ENCODE measurements at places on chromosomes 5 and 9.

DNA sequence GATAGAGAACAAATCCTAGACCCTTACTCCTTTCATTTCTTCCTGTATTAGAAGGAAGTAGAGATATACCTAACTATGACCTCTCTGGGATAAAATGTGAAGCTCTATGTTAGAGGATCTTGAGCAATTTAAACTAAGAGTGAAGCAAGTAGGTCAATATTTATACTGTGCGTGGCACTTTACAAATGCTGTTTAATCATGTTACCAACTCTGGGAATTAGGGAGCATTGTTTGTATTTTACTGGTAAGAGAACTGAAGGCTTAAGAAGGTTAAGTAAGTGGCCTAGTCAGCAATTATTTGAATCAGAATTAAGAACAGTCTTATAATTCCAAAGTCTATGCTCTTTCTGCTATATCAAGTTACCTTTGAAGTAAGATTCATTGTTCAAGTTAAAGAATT lies 12.0 kb downstream of the TNC start:
- DNase-seq = no peak

DNA sequence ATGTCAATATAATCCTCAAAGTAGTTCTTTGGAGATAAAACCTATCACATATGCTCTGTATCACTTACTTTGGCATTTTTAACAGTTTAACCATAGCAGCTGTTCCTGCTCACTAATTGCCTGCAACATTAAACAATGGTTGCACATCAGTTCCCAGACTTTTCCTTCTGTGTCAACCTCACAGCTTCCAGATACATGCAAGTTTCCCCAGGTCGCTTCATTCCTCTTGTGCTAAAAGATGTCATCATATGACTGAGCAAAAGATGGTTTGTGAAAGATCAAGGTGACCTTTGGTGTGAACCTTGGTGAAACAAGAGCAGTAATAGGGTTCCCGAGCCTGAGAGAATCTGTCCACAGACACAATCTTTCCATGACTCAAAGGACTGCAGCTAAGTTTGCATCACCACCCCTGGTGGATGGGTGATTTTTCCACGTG lies 500.4 kb upstream of the PAPPA start:
- DNase-seq = no peak

DNA sequence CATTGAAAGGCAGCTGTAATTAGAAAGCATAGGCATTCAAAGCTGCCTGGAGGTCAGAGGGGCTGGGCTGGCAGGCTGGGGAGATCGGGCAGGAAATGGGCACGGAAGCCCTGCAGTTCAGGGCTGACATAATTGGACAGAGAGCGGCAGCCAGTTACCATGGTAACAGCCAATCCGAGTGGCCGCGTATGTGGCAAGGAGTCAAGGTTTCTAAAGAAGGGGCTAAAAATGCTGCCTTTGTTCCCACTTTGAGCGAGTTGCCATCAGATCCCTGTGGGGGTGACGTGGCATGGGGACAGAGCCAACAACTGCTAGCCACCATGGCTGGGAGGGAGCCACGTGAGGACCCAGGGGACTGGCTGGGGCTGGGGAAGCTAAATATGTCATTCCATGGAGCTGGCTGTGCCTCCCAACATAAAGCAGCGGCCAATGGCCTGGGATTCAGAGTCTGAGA lies 44.7 kb upstream of the NDFIP1 start:
- DNase-seq = no peak

GRCh38 chr5:115274584-115274983 lies 11.9 kb upstream of the PGGT1B start:
- DNase-seq = no peak

GRCh38 chr5:171840711-171841522 lies 55.3 kb downstream of the SMIM23 start:
- DNase-seq = no peak

- DNase-seq = no peak
Observed at GRCh38 chr5:173490681-173491080, 125.8 kb downstream of the BOD1 start.

DNA sequence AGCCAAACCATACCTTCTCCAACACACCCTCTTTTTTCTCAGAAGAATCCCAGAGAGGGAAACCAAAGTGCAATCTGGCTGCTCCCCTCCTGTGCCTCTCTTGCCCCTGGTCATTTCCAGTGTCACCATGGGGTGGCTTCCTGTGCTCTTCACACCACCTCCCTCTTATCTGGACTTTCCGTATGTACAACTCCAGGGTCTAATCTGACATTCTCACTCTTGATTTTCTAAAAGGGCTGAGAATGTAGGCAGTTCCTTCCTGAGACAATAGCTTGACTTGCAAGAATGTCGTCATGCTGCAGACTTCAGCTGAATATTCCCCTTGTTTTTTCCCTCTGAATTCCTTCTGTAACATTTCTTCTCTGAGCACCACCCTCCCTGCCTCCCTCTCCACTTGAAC lies 110.2 kb downstream of the FBXL7 start:
- DNase-seq = no peak

- DNase-seq = no peak
Observed at GRCh38 chr9:127773981-127774380, 4.5 kb downstream of the SH2D3C start.

DNA sequence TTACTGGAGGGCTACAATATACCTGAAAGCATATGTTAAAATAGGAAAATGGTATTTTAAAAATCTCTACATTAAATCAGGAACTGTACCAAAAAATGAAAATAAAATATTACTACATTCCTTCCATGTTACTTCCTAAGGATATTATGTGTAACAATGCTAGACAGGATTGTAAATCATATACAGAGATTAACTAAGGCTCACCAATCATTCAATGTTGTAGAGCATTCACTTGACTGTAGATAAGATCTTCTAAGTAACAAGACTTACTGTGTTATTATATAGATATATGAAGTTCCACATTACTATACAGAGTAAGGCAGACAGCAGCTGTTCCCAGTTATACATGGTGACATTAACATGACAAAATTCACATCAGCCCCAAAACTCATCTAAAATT lies 1919.1 kb upstream of the CDH9 start:
- DNase-seq = no peak

- DNase-seq = no peak
Observed at GRCh38 chr9:128053560-128053959, 13.6 kb downstream of the NAIF1 start.

DNA sequence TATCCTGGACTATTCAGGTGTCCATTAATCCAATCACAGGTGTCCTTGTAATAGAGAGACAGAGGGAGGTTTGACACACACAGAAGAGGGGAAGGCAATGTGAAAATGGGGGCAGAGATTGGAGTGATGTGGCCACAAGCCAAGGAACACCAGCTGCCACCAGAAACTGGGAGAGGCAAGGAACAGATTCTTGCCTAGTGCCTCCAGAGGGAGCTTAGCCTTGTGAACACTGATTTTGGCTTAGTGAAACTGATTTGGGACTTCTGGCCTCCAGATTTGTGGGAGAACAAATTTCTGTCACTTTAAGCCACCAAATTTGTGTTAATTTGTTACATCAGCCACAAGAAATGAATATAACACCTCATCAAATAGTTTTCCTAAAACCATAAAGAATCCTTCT lies 416.2 kb downstream of the ENC1 start:
- no peak for DNase-seq

GRCh38 chr9:85067792-85068191 lies 398.3 kb downstream of the NTRK2 start:
- no peak for DNase-seq

- no peak for DNase-seq
Observed at GRCh38 chr9:115837618-115838017, 316.0 kb upstream of the PAPPA start.

- no peak for DNase-seq
Observed at GRCh38 chr5:177606071-177607051, 6.4 kb downstream of the B4GALT7 start.

DNA sequence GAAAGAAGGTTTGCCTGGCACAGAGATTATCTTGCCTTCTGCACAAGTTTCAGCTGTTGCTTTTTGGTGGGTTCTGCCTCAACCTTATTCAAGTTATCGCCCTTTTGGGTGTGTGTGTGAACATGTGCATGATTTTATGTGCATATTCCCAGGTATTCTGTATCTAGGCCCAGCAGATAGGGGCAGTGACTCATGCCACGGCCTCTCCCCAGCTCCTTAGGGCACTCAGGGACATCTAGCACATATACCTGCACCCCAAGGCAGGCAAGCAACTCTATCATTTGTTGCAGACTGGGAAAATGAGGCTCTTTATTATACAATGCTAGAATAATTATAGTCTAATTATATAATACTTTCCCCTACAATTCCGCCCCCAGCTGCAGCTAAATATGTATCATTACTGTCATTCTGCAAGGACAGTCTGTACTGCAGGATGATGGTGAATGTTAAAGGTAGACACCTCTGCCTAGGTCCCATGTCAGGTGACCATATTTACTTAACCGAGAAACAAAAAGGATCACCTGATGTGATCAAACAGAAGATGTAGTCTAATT lies 128.9 kb downstream of the PDE8B start:
- DNase-seq = no peak

DNA sequence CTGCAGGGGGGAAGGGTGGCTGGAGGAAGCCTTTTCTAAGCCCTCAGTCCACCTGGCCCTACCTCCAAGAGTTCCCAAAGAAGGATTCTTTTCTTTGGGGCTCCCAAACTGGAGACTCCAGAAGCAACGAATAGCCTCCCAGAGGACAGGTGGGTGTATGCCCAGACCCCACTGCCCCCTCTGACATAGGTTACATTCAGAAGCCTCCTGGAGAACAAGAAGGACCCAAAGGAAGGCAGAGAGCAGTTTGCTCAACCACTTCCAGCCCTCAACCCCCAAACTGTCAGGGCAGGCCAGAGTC lies 10.3 kb downstream of the HK3 start:
- no peak for DNase-seq

DNA sequence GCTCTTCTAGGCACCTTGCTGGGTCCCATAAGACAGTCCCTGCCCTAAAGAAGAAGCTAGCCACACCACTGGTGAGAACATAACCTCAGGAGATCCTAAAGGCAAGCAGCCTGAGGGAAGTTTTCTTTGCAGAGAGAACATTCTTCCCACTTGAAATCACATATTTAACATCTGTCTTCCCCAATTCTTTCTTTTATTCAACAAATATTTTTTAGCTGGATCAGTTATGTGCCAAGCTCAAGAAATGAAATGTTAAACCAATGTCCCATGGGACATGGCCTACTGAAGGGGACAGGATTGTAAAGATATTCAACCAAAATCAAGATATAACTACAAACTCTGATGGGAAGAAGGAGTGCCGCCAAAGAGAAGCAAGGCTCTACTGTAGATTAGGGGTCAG lies 36.5 kb downstream of the FOXI1 start:
- DNase-seq = no peak

GRCh38 chr5:82719368-82719767 lies 357.8 kb downstream of the TMEM167A start:
- no peak for DNase-seq

DNA sequence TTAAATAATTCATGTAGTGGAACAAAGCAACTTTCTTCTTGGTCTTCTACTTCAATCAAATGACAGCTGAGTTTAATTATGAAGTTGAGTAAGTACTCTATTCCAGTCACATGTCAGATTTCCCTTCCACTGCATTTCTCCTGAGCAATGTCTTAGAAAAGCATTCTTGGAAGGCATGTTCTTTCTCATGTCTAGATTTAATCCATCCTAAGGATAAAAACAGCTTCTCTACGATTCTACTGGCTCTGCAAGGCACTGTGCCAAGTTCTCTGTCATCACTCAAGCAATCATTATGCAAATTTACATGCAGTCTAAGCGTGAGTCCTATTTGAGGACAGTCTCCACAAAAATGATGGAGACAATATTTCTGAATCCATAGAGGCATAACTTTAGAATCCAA lies 142.4 kb downstream of the YIPF5 start:
- no peak for DNase-seq

DNA sequence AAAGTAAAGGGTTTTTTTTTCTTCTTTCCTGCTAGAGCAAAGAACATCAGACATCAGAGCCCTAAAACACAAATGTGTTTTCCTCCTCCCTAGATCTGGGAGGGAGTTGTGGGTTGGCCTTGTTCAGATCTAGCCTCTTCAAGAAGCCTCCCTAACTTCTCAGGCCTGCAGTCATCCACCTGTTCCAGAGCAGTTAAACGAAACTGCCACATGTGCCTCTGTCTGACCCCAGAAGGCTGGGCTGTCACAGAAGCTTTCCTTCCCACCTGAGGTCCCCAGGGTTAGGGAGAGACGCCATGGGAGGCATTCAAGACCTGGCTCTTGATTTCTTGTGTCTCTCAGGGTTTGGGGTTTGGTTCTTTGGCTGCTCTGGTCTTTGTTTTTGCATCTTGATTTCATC lies 87.0 kb downstream of the DAB2IP start:
- DNase-seq = no peak

DNA sequence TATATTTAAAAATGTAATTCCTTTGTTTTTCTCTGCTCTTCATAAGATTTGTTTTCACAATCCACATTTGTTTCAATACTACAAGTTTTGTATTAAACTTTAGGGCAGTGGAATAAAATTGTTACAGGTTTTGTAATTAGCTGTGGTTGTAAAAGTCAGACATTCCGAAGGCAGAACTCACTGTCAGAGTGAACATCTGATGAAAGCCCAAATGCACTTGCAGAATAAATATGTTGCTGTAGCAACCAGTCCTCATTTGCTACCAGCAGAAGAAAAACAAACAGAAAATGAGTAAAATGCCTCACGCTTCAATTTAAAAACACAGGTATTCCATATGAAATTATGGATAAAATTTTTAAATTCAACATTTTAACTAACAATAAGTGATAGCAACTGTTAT lies 740.1 kb upstream of the FAM174A start:
- no peak for DNase-seq

DNA sequence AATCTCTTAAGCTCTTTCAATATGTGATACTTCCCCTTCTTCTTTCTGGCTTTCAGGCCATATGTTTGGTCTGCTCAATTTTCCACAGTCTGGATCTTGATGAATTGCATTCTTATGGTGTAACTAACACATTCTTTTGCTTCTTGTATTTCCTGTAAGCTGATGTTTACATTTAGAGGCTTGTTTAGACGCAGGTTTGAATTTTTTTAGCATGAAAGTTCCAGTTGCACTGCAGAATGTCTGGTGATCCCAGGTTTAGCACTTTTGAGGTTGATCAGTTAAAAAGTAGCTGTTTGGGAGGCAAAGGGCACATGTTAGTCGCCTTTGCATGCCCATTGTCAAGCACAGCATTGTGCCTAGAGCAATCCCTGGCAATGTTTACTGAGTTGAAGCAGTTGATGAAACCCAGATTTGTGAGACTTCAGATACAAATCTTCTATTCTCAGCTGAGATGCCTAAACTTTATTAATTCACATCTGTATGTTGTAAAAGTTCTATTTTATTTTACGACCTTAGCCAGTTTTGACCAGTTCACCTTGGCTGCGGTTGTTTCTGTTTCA lies 59.6 kb upstream of the SPATA31C2 start:
- DNase-seq = no peak
